ENCODE measurements at places on chromosomes 4 and X.

- H3K4me3 ChIP-seq, result no peak overlapping the region
- H3K36me3 ChIP-seq, result no peaks in the 10 kb centered on the region
- peaks cover 5% of the 10 kb centered on the region for H3K4me1 ChIP-seq
- no peaks in the 10 kb centered on the region for H3K27me3 ChIP-seq
Measured at GRCh38 chr4:147599769-147600168, 17.4 kb upstream of the TMEM184C start.

- DNase-seq, result no peak
- no peak overlapping the region for H3K4me3 ChIP-seq
- H3K4me1 ChIP-seq, result no peaks in the 10 kb centered on the region
- no peaks in the 10 kb centered on the region for H3K36me3 ChIP-seq
- H3K27ac ChIP-seq, result no peak overlapping the region
Measured at GRCh38 chr4:110624398-110624780, 1.5 kb upstream of the PITX2 start.

- no peaks in the 10 kb centered on the region for H3K36me3 ChIP-seq
- DNase-seq, result no peak
- H3K27ac ChIP-seq, result no peak overlapping the region
- H3K4me3 ChIP-seq, result no peak overlapping the region
- H3K4me1 ChIP-seq, result no peaks in the 10 kb centered on the region
Measured at GRCh38 chr4:125353131-125353530, 38.4 kb downstream of the FAT4 start.

DNA sequence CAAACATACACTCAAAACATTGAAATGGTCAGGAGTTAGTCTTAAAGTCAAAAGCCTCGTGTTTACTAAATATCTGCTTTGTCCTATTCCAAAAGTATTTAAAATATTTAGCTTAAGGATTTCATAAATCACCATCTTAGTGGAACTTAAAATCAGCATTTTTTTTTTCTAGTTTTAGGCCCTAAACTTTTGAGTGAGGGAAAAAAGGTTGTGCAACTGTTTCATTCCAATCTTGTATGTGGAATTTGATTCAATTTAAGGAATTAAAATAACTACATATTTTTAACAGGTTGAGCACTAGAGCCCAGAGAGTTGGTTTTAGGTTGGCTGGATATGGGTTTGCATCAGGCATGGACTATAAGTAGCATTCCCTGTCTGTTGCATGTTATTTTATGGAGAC, 35.7 kb upstream of the ANK2 start:
- no peaks in the 10 kb centered on the region for H3K27me3 ChIP-seq
- DNase-seq, result no peak
- H3K4me3 ChIP-seq, result no peak overlapping the region
- H3K36me3 ChIP-seq, result no peaks in the 10 kb centered on the region
- H3K27ac ChIP-seq, result no peak overlapping the region

GRCh38 chr4:34566091-34566490, 1678.2 kb downstream of the ARAP2 start:
- no peak for DNase-seq
- no peak overlapping the region for H3K27ac ChIP-seq
- H3K36me3 ChIP-seq, result no peaks in the 10 kb centered on the region
- H3K4me3 ChIP-seq, result no peak overlapping the region
- no peaks in the 10 kb centered on the region for H3K4me1 ChIP-seq

GRCh38 chrX:26783512-26784225, 567.7 kb downstream of the MAGEB5 start:
- peaks cover 14% of the 10 kb centered on the region for H3K36me3 ChIP-seq
- H3K4me3 ChIP-seq, result no peak overlapping the region
- H3K27ac ChIP-seq, result no peak overlapping the region
- no peaks in the 10 kb centered on the region for H3K27me3 ChIP-seq

DNA sequence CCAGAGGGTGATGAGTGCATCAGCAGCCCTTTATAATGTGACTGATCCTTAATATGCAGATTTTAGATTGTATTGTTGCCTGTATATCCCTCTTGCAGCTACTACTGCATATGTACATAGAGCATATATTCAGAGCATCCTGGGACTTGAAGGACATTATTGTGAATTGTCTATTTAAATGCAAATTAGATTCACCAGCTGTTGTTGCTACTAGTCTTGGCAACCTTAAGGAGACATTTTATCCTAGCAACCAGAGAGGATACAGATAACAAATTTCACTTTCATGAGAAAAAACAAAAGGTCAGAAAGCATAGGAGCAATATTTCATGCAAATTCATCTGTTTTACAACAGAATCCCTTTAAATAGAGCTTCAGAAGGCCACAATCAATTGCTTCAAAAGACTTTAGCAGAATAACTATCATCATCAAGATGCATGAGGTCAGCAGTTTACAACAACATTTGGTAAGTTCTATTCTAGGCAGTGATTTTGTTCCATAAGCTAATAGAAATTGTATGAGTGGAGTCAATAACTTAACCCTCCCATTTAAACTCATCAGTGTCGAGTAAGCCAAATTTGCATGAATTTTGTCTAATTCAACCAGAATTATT, 148.6 kb downstream of the GC start:
- no peaks in the 10 kb centered on the region for H3K4me1 ChIP-seq
- no peaks in the 10 kb centered on the region for H3K27me3 ChIP-seq
- no peak overlapping the region for H3K27ac ChIP-seq
- no peak for DNase-seq
- H3K4me3 ChIP-seq, result no peak overlapping the region

DNA sequence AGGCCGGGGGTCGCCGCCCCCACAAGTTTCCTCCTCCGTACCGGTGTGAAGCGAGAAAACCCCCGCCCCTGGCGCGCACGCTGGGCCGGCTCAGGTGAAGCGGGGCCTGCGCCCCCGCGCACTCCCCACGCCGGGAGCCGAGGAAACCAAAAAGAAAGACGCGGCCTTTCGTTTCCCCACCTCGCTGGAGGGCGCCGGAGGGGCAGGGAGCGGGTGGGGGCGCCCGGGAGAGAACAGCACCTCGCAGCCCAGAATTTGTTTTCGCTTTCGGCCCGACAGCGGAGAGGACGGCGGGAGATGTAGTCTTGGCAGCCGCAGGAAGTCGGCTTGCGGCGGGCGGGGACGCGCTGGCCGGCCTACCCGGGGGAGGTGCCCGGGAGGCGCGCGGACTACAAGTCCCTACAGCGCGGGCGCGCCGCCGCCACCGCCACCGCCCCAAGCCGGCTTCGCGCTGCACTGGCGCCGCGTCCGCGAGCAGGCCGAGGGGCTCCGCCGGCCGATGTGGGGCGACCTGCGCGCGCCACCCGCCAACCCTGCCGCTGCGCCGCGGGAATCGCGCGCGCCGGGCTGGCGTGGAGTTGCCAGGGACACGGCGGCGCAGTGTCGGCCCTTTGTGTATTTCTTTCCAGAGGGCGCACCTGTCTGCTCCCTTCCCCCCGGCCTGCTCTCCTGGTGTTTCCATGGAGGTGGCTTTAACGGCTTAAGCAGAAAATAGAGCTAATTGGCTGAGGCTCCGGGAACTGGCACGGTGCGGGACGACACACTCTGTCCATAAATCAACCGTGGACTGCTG, at the start of gene OTUD4:
OTUD4 (minus strand) TSS at position 292 of the 793 bp plus-strand sequence. CDS start 616 bp downstream, outside the sequence.
- no peaks in the 10 kb centered on the region for H3K4me1 ChIP-seq
- peak within 1 kb of the TSS; percentile 97 for H3K4me3 ChIP-seq
- H3K27me3 ChIP-seq, result no peaks in the 10 kb centered on the region

Measured in H9 (cell line).